ENCODE measurements at places on chromosomes 6 and 20.

GRCh38 chr6:99136488-99136887 is 188.7 kb upstream of the FBXL4 start:
- no peak for DNase-seq

GRCh38 chr6:81054036-81054435 is 698.4 kb downstream of the TENT5A start:
- no peak for DNase-seq

DNA sequence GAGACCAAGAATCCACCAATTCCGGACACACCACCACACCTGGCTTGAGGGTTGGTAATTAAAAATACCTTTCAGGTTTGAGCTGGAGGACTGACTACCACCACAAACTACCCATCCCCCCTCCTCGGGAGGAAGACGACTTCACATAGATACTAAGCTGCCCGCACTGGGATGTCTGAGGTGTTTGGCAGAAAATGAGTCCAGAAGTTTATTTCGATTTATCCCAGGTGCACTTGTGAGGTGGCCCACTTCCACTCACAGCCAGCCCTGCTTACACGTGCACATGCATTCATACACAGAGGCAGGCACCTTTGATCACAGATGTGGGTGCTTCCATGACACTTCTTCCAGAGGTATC is 187.1 kb downstream of the ID4 start:
- no peak for DNase-seq

- no peak for DNase-seq
Measured at GRCh38 chr6:133503336-133503729, 262.2 kb downstream of the EYA4 start.

GRCh38 chr20:4014031-4014474 is 1.3 kb downstream of the RNF24 start:
- DNase-seq: no peak

DNA sequence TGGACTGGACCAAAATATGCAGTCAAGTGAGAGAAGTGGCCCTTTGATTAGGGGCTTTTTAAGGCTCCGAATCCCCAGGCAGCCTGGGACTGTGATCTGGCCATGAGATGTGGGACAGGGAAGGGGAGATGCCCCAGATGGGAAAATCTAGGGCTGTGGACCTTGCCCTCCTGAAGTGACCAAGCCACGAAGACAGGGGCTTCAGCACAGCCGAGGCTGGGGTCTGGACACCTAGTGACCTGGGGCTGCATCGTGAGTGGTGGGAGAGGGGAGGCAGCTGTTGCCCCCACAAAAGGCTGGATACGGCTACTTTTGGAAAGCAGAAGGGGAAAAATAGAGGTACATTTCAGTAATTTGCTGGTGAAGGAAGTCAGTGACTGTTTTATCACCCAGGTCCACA is 139.5 kb upstream of the SLC24A3 start:
- no peak for DNase-seq

GRCh38 chr6:133631421-133631820 is 257.5 kb upstream of the TCF21 start:
- DNase-seq: no peak

- DNase-seq: no peak
Measured at GRCh38 chr20:36875702-36876472, at the start of gene TLDC2. TSS of gene TLDC2 (plus strand) at chr20:36876138. CDS start at chr20:36876175, 37 bp downstream.

Data from stimulated activated naive B cell treated with anti-CD40 and anti-IgM and Interleukin-4, amounts not matched to agents 10 μg/mL and 1 μg/mL and 100 μg/mL, for 72 hours (primary cell).